ENCODE measurements at places on chromosomes 2 and 18.

GRCh38 chr2:86570059-86570458 is 6.8 kb upstream of the CHMP3 start:
- no peak for DNase-seq

- no peak for DNase-seq
These were observed 12.8 kb upstream of the FSHR start for GRCh38 chr2:49167131-49167530.

DNA sequence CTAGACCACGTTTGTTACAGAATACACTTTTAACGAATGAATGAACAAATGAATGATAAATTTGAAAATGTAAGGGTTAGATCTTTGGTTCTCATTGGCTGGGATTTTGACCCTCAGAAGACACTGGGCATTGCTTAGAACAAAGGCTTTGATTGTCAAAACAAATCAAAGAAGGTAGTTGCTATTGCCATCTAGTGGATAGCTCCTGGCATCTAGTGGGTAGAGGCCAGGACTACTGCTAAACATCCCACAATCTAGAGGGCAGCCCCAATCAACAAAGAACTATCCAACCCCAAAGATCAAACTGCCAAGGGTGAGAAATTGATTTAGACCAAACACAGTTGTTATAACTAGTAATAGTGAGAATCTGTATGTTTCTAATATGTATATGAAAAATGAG is 552.3 kb downstream of the KCNJ3 start:
- DNase-seq: no peak

GRCh38 chr2:196195302-196195701 is 23.9 kb upstream of the STK17B start:
- DNase-seq: no peak

- no peak for DNase-seq
These were observed 35.8 kb downstream of the PID1 start for GRCh38 chr2:229235131-229235914.

DNA sequence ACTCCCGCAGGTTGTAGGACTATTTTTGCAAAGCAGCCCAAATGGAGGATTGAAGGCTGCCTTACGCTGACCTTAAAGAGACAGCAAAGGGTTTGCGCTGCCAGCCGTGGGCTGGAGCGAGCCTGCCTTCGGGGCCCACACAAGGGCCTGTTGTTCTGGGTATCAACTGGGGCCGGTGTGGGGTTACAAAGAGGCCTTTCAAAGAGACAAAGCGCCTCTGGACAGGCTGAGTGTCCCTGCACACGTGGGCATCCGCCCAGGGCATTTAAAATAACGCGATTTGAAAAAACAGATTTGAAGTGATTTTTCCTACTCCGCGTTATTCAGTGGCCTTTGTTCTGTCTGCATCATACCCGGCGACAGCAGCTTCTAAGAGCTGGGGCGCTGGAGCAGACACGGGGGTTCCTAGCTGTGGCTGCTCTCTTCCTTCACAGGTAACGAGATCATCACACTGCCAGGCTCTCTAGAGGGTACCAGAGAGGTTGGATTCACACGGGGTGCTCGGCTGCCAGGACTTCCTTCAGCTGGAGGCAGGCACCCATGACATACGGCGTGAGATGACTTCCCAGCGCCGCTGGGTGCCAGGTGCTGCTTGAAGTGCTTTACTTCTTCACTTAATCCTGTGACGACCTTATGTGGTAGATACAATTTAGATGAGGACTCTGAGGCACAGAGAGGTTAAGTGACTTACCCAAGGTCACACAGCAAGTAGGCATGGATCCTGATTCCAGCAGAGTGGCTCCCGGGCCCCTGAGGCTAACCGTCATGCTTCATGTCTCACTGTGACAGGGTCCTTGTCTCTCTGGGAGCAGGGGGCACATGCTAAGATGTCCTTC is 32.2 kb downstream of the MAL start:
- DNase-seq: no peak

- DNase-seq: no peak
These were observed 77.0 kb downstream of the CTIF start for GRCh38 chr18:48615566-48616401.

- DNase-seq: no peak
These were observed 321.6 kb downstream of the STK39 start for GRCh38 chr2:167925758-167926157.
